Cardiac septum (tissue), 1 donor: ENCODE measurements at places on chromosomes 6 and 20. TPM values are rescaled to one million over a fixed set of nuclear protein-coding genes. Genes with fewer than 3 reads are reported as not detected.

DNA sequence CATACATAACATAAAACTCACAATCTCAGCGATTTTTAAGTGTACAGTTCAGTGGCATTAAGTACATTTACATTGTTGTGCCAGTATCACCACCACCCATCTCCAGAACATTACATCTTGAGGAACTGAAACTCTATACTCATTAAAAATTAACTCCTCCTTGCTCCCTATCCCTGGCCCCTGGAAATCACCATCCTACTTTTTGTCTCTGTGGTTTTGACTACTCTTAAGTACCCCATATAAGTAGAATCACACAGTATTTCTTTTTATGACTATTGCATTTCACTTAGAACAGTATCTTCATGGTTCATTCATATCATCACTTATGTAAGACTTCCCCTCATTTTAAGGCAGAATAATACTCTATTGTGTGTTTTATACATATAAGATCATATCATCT, 1108.1 kb downstream of the GRIK2 start:
- no peak for DNase-seq

PPDPF gene
- total RNA-seq: 438 TPM

MUC21 gene
- not detected for total RNA-seq

- DNase-seq: no peak
These were observed 543.0 kb downstream of the GRIK2 start for GRCh38 chr6:101936516-101936915.

DNA sequence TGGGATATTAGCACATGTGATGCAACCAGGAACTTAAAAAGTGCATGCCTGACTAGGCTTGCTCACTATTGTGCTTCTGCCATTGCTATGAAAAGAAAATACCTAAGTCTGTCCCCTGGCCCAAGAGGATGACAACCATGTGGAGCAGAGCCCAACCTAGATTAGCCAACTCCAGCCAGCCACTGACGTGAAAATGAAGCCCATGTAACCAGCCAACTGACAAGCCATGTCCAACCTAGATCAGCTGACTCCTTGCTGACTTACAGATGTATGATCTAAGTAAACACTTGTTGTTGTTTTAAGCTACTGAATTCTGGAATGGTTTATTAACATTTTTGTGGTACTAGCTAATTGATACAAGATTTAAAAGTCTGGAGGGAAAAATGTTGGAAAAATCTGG, 47.5 kb downstream of the PIGU start:
- DNase-seq: no peak

DNA sequence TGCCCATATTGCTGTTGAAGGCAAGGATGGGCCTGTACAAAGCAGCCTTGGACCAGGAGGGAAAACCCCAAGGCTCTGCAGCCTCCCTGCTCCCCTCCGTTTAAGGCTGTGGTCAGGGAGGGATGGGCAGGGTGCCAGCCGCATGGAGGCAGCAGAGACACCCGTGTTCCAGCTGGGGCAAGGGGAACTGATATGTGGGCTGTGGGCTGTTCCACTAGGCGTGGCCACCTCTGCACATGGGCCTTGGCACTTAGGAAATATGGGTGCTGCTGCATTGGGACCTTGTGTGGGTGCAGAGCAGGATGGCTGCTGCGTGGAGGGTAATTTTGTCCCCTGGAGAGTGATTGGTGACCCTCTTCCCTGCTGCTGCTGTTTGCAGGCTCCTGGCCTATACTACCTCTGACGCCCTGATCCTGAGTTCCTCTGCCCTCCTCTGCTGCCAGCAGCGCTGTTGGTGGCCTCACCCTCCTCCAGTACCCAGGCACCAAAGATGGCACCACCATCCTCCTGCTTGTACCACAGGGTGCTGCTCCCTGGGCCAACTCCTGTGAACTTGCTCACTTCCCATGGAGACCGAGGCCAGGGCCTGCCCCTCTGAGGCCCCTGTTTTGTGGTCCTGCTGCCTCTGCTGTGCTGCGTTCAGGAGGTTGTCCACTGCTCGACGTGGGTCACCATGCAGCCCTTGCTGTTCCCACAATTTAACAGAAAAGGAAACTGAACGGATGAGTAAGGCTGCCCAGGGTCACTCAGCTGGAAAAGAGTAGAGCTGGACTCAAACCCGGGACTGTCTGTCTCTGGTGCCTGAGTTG, 35.3 kb downstream of the PANK2 start:
- no peak for DNase-seq

- DNase-seq: no peak
These were observed 344.2 kb downstream of the RFPL4B start for GRCh38 chr6:112691289-112691688.

- DNase-seq: no peak
These were observed 45.4 kb downstream of the FIG4 start for GRCh38 chr6:109736273-109737025.
